ENCODE measurements at places on chromosomes 2 and 18. TPM values are rescaled to one million over a fixed set of nuclear protein-coding genes. Genes with fewer than 3 reads are reported as not detected.
A peak's percentile ranks its signal among the peaks of the same experiment; 100 is the strongest.

DNA sequence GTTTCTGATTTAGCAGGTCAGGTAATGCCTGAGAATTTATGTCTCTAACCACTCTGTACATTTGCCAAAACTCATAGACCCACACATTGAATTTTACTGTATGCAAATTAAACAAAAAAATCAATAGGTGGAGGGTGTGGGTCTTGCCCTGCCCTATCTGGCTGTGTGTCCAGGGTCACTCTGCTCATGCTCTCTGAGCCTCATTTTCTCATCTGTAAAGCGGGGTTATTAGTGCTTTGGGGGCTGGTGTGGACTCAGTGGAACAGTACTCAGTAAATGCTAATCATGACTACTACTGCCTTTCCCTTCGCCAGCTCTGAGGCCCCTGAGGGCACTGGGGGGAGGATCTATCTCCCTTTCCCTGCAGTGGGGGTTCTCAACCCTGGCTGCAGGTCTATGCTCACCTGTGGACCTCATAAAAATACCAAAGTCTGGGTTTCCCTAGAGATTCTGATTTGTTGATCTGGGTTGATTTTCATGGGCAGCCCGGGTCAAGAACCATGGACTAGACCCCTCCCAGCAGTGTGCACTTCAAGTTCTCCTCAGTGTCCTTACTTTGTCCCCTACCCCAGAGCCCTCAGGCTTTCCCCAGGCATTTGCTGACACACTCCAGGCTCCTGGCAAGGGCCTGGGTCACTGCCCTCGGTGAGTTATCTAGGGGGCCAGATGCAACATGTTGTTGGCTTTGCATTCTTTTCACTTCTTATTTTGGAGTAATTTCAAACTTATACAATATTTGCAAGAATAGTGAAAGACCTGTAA, 27.5 kb downstream of the MTHFD2 start:
- H3K4me1 ChIP-seq: no peaks in the 10 kb centered on the region
- no peaks in the 10 kb centered on the region for H3K36me3 ChIP-seq
- no peak for DNase-seq
- no peaks in the 10 kb centered on the region for H3K27me3 ChIP-seq
- H3K4me3 ChIP-seq: no peak overlapping the region

- H3K36me3 ChIP-seq: peaks cover 7% of the 10 kb centered on the region
- no peak overlapping the region for H3K27ac ChIP-seq
- peaks cover 45% of the 10 kb centered on the region for H3K4me1 ChIP-seq
Measured at GRCh38 chr2:70360661-70361270, 58.9 kb upstream of the FAM136A start.

- H3K4me3 ChIP-seq: no peak within 1 kb of the TSS
- DNase-seq: no peak
- no peaks in the 10 kb centered on the region for H3K36me3 ChIP-seq
- H3K4me1 ChIP-seq: no peaks in the 10 kb centered on the region
- H3K27ac ChIP-seq: no peak within 1 kb of the TSS
Measured at GRCh38 chr18:37565101-37565976, at the start of gene CELF4. CELF4 (minus strand) TSS chr18:37565798.

ANKRD53 gene
- not detected for total RNA-seq

MREG gene
- total RNA-seq: 27.5 TPM

DNA sequence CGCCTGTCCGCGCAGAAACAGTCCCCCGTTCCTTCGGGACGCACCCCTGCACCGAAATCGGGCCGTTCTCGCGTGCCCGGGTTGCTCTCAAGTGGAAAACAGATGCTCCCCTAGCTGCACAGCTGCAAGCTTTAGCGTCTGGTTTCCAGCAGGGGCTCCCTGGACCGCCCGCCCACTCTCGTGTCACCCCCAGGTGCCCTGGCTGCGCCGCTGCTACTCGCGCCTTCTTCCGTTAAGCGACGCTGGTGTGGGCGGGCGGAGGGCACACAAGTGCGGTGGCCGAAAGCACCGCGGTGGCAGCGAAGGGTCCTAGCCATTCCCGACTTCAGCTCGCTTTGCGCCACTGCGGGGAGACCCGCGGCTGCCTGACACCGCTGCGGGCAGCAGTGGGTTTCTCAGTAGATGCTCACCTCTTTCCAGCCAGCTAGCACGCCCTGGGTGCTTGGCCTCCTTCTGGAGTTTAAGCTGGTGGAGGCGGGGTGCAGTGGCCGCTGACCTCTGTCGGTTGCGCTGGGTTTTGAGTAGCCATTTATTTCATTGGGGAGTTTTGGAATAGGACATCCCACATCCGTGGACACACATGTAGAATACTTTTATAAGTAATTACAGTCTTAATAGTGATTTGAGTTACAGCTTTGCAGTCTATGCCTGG, 806 bp downstream of the ZNF407 start:
- peak; percentile 44 for DNase-seq
- H3K36me3 ChIP-seq: 0 out of 2 replicates have a peak, but pooled peaks cover 13% of the 10 kb centered on the region
- peak overlapping the region; percentile 88 for H3K4me3 ChIP-seq
- no peaks in the 10 kb centered on the region for H3K27me3 ChIP-seq

- no peak for DNase-seq
- H3K27ac ChIP-seq: no peak overlapping the region
- H3K4me3 ChIP-seq: no peak overlapping the region
Measured at GRCh38 chr2:125698280-125698679, 957.7 kb upstream of the GYPC start.

DNA sequence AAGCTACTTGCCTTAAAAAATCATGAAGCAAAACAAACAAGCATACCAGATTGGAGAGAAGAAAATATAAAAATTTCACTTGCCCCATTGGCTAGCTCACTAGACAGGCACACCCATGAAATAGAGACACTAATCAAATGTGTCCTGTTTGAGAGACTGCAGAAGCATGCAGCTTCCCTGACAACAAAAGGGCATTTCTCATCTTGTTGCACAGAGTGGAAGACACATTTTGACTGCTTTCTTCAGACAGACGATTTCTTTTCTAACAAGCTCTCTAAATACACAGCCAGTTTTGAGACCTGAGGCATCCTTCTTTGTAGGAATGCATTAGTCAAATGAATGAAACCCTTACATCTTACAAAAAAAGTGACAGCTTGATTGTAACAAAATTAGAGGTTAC, 1558.6 kb upstream of the NXPH2 start:
- H3K4me3 ChIP-seq: no peak overlapping the region
- H3K27me3 ChIP-seq: no peaks in the 10 kb centered on the region
- H3K27ac ChIP-seq: no peak overlapping the region
- no peaks in the 10 kb centered on the region for H3K36me3 ChIP-seq

DNA sequence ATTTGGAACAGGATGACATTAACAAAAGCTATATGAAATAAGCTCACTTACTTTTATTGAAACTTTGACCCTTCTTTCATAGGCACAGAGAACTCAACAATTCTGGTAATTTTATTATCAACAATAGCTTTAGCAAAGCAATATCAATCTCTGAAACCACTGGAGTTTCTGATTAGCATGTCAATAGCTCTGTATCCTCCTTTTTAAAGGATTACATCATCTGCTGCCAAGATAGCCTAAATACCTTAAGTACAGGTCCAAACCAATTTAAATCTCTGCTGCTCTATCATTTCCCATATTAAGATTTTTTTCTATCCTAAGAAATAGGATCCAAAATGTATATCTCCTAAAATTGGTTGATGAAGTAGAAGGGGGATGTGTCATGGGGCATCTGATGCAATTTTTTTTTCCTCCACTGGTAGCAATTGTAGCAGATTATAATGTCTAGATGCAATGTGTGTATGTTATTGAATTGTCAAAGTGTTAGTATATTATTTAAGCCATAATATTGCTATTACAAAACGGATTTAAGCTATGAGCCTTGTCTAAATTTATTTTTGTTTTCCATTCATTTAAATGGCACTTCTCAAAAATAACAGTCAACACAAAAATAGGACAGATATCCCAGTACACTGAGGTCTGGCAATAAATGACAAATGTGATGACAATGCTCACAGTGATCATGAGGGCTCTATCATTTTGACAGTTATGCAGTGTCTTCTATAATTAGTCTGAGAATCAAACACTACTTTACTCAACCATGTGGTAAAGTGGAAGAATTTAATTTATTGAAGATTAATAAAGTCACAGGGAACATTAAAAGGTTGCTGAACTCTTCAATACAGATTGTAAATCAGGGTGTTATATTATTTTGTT, 328.4 kb downstream of the CDH7 start:
- no peak for DNase-seq
- H3K27ac ChIP-seq: no peak overlapping the region
- no peaks in the 10 kb centered on the region for H3K27me3 ChIP-seq
- H3K4me1 ChIP-seq: no peaks in the 10 kb centered on the region
- H3K36me3 ChIP-seq: no peaks in the 10 kb centered on the region
- no peak overlapping the region for H3K4me3 ChIP-seq

TGFA gene
- total RNA-seq: 36.4 TPM

TMEM131 gene
- 22.8 TPM for total RNA-seq

DNA sequence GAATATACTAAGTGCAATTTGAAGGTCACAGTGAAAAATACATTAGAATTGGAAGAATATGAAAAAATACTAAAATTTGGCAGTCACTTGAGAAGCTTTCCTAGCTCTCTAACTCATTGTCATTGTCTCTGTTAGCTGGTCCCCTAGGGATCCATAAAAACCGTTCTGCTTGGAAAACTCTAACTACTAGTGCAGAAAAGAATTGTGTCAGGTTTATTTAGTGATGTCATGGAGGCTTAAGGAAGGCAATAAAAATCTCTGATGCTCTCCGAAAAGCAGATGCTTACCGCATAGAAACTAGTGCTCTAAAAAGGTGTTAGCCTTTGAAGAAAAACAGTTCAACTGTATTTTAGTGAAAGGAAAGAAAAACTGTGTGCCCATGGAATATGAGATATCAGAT, 150.1 kb upstream of the DLGAP1 start:
- H3K36me3 ChIP-seq: no peaks in the 10 kb centered on the region
- H3K27me3 ChIP-seq: peaks cover 11% of the 10 kb centered on the region
- no peak overlapping the region for H3K27ac ChIP-seq
- H3K4me1 ChIP-seq: no peaks in the 10 kb centered on the region

IL1R2 gene
- total RNA-seq: 3.8 TPM

DNA sequence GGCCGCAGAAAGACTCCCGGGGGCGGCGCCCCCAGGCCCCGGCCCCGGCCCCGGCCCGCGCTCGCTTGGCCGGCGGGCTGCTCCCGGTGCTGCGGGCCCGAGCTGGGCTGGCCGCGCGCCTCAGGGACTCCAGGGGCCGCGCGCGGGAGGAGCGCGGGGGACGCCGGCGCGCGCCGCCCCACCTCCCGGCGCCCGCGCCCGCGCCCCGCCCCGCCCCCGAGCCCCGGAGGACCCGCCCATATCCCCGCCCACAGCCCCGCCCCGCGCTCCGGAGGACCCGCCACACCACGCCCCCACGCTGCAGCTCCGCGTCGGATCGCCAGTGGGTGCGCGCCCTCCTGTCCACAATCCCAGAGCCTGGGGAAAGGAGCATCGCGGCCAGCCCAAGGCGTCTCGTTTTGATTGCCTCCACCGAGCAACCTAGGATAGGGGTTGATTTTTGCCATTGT, at the start of gene PARD6G:
Gene PARD6G (minus strand): TSS at position 122 of the 449 bp plus-strand sequence. CDS start 166 bp downstream, outside the sequence.
- H3K4me3 ChIP-seq: peak within 1 kb of the TSS; percentile 40
- no peak for DNase-seq
- no peaks in the 10 kb centered on the region for H3K27me3 ChIP-seq
- no peak within 1 kb of the TSS for H3K27ac ChIP-seq
- no peaks in the 10 kb centered on the region for H3K4me1 ChIP-seq
- H3K36me3 ChIP-seq: no peaks in the 10 kb centered on the region

DNA sequence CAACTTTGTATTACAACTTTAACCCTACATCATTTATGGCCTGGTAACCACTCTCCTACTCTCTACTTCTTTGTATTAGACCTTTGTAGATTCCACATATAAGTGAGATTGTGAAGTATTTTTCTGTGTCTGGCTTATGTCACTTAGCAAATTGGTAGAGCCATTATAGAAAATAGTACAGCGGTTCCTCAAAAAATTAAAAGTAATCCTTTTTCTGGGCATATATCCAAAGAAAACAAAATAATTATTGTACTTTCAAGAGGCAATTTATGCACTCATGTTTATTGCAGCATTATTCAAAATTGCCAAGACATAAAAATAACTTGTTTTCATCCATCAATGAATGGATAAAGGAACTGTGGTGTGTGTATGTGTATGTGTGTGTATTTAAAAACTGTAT, 537.5 kb upstream of the FSIP2 start:
- no peaks in the 10 kb centered on the region for H3K36me3 ChIP-seq
- no peak for DNase-seq

DNA sequence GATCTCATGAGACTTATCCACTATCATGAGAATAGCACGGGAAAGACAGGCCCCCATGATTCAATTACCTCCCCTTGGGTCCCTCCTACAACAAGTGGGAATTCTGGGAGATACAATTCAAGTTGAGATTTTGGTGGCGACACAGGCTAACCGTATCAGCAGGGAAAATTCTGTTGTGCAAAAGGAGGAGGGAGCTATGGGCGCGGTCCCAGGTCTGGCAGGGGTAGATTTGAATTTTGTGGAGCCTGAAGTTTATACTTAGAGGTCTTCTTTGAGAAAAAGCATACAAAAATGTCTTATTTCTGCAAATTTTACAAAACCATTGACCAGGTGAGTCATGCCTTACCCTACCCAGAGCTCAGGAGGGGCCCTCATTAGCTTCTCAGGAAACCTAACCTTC, 36.6 kb downstream of the SLC4A3 start:
- H3K36me3 ChIP-seq: no peaks in the 10 kb centered on the region
- H3K4me3 ChIP-seq: no peak overlapping the region
- peaks cover 29% of the 10 kb centered on the region for H3K4me1 ChIP-seq
- DNase-seq: no peak

NAT8 gene
- not detected for total RNA-seq

- H3K4me3 ChIP-seq: no peak overlapping the region
- H3K27ac ChIP-seq: no peak overlapping the region
- no peaks in the 10 kb centered on the region for H3K36me3 ChIP-seq
- H3K4me1 ChIP-seq: no peaks in the 10 kb centered on the region
Measured at GRCh38 chr2:200270732-200271131, 35.8 kb upstream of the SPATS2L start.

DNA sequence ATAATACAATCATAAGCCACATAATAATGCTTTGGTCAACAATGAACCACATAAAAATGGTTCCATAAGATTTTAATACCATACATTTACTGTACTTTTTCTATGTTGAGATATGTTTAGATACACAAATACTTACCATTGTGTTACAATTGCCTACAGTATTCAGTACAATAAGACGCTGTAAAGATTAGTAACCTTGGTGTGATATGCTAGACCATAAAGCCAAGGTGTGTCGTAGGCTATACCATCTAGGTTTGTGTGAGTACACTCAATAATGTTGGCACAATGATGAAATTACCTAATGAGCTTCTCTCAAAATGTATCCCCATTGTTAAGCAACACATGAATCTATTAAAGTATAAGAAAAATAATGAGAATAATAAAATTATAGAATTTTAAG, 662.3 kb downstream of the SATB2 start:
- H3K4me3 ChIP-seq: no peak overlapping the region
- H3K36me3 ChIP-seq: no peaks in the 10 kb centered on the region
- no peak for DNase-seq
- no peaks in the 10 kb centered on the region for H3K27me3 ChIP-seq
- H3K4me1 ChIP-seq: no peaks in the 10 kb centered on the region
- H3K27ac ChIP-seq: no peak overlapping the region

- no peak overlapping the region for H3K4me3 ChIP-seq
- no peaks in the 10 kb centered on the region for H3K27me3 ChIP-seq
- H3K27ac ChIP-seq: no peak overlapping the region
- H3K36me3 ChIP-seq: no peaks in the 10 kb centered on the region
- no peak for DNase-seq
- H3K4me1 ChIP-seq: no peaks in the 10 kb centered on the region
Measured at GRCh38 chr2:223075301-223076270, 23.6 kb downstream of the KCNE4 start.

Measured in PC-9 (cell line).